SK-N-DZ (cell line): ENCODE measurements at places on chromosomes 7 and 10.

GRCh38 chr7:18799899-18800298 is 304.4 kb downstream of the HDAC9 start:
- DNase-seq, result no peak

DNA sequence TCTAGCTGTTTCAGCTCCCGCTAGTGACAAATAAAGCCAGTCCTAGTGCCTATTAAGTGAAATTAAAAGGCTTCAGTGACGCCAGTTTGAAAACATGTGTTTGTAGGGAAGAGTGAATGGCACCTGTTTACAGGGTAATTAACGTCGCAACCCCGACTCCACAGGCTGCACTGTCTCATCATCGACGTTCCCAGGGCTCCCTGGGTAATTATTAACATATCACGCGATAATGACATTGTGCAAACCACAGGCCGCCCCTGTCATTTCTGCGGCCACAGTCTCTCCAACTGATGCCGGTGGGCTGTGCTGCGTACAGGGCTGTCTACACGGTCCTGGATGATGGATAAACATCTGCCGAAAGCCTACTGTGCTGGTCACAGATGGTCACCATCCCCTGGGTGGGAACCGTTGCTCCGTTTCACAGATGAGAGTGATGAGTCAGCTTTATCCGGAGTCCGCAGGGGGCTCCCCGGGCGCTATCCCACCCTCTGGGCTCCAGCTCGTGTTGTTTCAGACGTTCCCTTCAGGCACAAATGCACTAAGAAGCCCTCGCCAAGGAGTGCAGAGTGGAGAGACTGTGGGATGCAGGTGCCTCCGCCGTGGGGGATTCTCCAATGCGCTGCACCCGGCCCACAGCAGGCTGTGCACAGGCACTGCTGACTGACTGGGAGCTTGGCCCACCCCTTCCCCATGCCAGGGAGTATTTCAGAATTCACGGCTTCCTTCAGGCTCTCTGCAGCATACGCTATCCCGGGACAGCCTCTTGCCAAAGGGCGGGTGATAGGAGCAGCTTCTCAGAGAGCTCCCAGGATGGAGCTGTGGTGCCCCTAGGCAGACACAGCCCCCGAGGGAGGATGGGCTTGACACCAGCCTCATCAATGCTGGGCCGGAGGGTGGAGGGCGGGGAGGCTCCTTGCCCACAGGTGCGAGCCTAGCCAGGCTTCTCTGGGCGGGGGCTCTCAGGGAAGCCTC is 491.8 kb upstream of the FOXK1 start:
- no peak for DNase-seq

- DNase-seq, result peak; percentile 49
Measured at GRCh38 chr10:49632406-49633317, 18.8 kb downstream of the CHAT start.

- no peak for DNase-seq
Measured at GRCh38 chr7:32163141-32163806, 93.1 kb upstream of the PDE1C start.

DNA sequence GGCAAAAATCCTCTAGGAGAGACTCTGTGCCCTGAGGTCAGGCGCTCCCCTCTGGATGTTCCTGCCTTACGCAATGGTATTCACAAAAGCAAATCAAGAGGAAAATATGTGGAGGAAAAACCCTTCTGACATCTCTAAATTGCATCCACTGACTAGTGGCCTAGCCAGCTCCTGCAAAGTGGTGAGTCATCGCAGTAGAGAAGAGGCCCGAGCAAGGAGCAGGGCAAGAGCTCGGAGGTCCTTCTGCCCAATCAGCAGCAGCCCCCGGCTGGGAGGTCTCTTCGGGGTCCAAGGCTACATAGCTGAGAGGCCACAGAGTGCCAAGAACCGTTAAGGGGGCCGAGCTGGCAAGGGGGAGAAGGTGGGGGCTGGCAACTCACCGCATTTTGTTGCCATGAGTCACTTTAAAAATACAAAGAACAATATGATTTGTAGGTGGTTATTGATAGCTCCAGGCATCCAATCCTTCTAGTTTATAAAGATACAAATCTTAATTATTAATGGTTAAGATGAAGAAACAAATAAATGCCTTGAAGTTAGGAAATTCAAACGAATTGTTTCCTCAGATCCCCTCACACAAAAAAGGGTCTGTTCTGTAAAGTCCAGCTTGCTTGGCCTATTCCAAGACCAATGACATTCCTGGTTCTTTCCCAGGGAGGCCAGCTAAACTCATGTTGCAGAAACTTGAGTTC is 161.6 kb downstream of the PKD1L1 start:
- no peak for DNase-seq
